Activated T-cell treated with anti-CD3 and anti-CD28 coated beads, Interleukin-2, amount 50 U/mL, for 72 hours (primary cell): ENCODE measurements at places on chromosomes 7 and 10. TPM values are rescaled to one million over a fixed set of nuclear protein-coding genes. Genes with fewer than 3 reads are reported as not detected.
A peak's percentile ranks its signal among the peaks of the same experiment; 100 is the strongest.

GRCh38 chr10:95758351-95759025 lies 2.5 kb downstream of the ENTPD1 start:
- DNase-seq, result peak; percentile 41

GRCh38 chr10:18377898-18378297 lies 237.7 kb downstream of the CACNB2 start:
- DNase-seq, result no peak

DNA sequence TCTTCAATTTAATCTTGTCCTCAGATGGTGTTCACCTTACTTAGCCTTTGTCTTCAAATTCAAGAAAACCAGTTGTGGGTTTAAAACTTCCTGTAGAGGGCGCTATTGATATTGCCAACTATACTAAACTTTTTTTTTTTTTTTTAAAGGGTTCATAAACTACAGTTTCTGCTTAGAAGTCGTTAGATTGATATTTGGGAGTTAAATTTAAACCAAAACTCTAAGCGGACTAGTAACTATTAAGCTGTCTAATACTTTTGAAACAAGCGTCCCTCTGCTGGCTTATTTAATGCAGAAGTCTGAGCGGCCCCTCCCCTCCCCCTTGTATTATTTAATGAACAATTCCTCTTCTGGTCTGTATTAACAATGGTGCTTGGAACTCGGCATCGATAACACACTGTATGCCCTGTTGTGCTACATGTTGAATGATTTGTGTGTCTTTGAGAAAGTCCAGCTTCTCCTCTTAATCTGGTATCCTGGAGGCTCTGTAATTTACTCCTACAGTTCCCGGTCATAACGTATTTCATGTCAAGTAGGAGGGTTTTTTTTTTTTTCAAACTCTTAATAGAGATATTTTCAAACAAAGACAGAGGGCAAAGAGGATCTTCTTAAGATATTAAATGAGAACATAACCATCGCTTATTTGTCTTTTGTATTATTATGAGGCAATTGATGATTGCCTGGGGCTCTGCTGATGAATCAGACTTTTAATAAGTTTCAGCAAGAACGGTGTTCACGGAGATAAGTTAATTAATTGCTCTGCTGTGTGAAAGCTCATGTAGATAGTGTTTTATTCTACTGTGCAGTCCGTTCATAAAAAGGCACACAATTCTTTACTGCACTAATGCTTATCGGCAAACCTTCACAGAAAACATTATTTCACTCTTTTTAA lies 22.6 kb upstream of the CREB5 start:
- peak; percentile 23 for DNase-seq

DNA sequence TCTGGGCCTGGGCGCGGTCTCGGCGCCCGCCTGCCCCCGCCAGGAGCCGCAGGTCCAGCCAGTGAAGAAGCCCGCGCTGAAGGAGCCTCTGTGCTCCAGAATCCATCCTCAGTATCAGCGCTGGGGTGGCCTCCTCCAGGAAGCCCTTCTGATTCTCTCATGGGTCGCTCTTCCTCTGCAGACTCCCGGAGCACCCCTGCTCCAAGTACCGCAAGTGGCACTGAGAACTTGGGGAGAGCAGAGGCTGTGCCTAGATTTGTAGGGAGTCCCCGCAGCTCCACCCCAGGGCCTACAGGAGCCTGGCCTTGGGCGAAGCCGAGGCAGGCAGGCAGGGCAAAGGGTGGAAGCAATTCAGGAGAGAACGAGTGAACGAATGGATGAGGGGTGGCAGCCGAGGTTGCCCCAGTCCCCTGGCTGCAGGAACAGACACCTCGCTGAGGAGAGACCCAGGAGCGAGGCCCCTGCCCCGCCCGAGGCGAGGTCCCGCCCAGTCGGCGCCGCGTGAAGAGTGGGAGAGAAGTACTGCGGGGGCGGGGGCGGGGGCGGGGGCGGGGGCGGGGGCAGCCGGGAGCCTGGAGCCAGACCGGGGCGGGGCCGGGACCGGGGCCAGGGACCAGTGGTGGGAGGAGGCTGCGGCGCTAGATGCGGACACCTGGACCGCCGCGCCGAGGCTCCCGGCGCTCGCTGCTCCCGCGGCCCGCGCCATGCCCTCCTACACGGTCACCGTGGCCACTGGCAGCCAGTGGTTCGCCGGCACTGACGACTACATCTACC lies at the start of gene ALOX5:
TSS of gene ALOX5 (plus strand) at position 641 of the 774 bp plus-strand sequence. CDS start at position 705, 64 bp downstream.
- DNase-seq, result peak; percentile 26

Gene TNS3
- 1.2 TPM for total RNA-seq

Gene CDNF
- total RNA-seq, result 2.9 TPM

DNA sequence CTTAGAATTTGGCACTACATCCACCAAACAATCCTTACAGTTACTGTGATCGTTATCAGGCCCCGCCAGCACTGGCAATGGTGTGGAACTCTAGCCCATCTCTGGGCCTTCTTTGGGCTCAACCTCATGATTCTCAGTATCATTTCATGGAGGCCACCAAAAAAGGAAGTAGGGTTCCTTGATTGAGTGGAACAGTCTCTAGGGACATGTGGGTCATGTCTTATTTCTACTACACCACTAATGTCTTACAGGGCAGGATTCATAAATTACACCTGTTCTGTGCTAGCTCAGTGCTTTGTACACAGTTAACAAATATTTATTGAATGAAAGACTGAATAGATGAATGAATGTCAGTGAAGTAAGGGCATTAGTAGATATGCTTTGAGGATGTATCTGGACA lies 53.9 kb downstream of the AP3M1 start:
- no peak for DNase-seq

GRCh38 chr7:51269321-51269720 lies 47.3 kb downstream of the COBL start:
- no peak for DNase-seq

GRCh38 chr7:30429156-30429530 lies 49.4 kb downstream of the NOD1 start:
- DNase-seq, result no peak

- DNase-seq, result no peak
Observed at GRCh38 chr10:126143117-126143516, 245.2 kb downstream of the ADAM12 start.

DNA sequence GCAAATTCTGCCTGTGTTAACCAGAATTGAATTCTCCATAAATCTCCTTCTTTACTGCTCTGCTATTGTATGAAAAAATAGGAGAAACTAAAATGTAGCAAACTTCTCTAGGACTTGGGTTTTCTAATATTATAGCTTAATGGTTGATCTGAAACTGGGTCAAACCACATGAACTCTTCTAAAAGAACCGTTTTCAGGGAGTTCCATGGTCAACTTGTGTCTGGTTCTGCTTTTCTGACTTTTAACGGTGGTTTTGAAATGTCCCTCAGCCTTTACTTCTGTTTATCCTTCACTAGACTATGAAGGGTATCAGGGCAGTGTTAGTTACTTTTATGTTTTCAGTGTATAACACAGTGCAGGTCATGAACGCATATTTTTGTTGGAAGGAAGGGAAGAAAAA lies 242.2 kb downstream of the TSPAN12 start:
- no peak for DNase-seq

Gene NEUROG3
- 0.39 TPM for total RNA-seq

Gene SCIN
- total RNA-seq, result 0.14 TPM

DNA sequence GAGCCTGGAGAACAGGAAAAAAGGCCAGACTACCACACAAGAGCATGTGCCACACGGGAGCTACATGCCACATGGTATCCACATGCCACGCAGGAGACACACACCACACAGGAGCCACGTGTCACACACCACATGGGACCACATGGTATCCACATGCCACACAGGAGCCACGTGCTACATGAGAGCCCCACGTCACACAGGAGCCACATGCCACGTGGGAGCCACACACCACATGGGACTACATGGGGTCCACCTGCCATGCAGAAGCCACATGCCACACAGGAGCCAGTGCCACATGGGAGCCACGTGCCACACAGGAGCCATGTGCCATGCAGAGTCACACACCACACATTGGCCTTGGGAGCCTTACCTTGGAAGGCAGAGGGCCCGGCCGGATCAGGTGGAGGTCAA lies 244.4 kb upstream of the PPP2R2D start:
- DNase-seq, result no peak

DNA sequence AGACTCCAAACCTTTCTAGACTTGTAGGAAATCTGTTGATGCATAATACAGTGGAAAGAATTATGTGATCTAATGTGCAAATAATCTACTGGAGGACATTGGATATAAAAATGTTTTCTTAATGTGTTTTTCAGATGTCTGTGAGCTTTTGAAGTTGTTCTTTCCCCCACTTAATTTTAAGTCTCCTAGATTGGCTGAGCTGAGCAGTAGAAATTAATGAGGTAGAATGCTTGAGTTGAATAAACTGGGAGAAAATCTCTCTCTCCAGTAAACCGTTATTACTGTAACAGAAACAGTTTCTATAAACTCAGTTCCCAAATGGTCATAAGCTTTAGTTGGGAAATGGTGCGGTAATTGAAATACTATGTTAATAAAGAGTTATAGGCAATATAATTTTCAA lies 15.7 kb downstream of the CSGALNACT2 start:
- DNase-seq, result no peak

GRCh38 chr7:71364551-71364950 lies 232.6 kb downstream of the GALNT17 start:
- no peak for DNase-seq

GRCh38 chr10:24465891-24466818 lies 257.2 kb downstream of the KIAA1217 start:
- DNase-seq, result peak; percentile 64

- no peak for DNase-seq
Observed at GRCh38 chr10:58360412-58361004, 24.7 kb upstream of the TFAM start.
